ENCODE measurements at places on chromosomes 16 and 17. TPM values are rescaled to one million over a fixed set of nuclear protein-coding genes. Genes with fewer than 3 reads are reported as not detected.

UNC13D gene
- total RNA-seq = 3.8 TPM

WSCD1 gene
- total RNA-seq = 3.9 TPM

NBR1 gene
- 41.3 TPM for total RNA-seq

SPATA32 gene
- total RNA-seq = 0.13 TPM

SCIMP gene
- total RNA-seq = not detected

CHST6 gene
- total RNA-seq = 0.19 TPM

CRYBA1 gene
- total RNA-seq = not detected

ABI3 gene
- total RNA-seq = not detected

TMEM235 gene
- total RNA-seq = not detected

SNAI3 gene
- total RNA-seq = not detected

ARHGAP23 gene
- 55.2 TPM for total RNA-seq

GAST gene
- total RNA-seq = not detected

ENKD1 gene
- total RNA-seq = 11.0 TPM

EFCAB3 gene
- not detected for total RNA-seq

XYLT1 gene
- 0.67 TPM for total RNA-seq

ZFHX3 gene
- 7.2 TPM for total RNA-seq

TRIM47 gene
- 201 TPM for total RNA-seq

KRT31 gene
- total RNA-seq = not detected

CCL11 gene
- total RNA-seq = not detected

LGALS9B gene
- total RNA-seq = not detected

CHAD gene
- total RNA-seq = not detected

TEX14 gene
- 0.06 TPM for total RNA-seq

KIFC3 gene
- 184 TPM for total RNA-seq

Measured in A549 treated with RU486 at 1 μM for 4 hours (cell line).